ENCODE measurements at places on chromosomes 16 and 17.

- no peak for DNase-seq
These were observed 295.5 kb downstream of the CDH11 start for GRCh38 chr16:64826374-64826773.

- DNase-seq, result no peak
These were observed 27.8 kb downstream of the SGSM2 start for GRCh38 chr17:2365132-2365531.

DNA sequence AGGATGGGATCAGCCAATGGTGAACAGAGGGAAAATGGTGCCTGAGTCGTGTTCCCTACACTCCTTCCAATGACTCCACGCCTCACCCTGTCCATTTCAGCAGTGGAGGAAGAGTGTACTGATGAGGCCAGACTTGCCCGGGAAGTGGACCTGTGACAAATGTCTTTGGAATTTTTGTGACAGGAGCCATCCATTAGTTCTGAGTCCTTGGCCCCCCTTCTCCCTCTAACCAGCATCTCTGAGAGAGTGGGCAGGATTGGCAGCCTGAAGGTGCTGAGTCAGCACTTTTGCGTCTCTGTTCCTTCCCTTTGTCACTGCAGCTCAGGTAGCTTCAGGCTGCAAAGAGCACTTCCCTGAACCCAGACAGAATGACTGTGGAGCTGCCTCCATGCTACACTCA lies 30.8 kb downstream of the BEAN1 start:
- no peak for DNase-seq

DNA sequence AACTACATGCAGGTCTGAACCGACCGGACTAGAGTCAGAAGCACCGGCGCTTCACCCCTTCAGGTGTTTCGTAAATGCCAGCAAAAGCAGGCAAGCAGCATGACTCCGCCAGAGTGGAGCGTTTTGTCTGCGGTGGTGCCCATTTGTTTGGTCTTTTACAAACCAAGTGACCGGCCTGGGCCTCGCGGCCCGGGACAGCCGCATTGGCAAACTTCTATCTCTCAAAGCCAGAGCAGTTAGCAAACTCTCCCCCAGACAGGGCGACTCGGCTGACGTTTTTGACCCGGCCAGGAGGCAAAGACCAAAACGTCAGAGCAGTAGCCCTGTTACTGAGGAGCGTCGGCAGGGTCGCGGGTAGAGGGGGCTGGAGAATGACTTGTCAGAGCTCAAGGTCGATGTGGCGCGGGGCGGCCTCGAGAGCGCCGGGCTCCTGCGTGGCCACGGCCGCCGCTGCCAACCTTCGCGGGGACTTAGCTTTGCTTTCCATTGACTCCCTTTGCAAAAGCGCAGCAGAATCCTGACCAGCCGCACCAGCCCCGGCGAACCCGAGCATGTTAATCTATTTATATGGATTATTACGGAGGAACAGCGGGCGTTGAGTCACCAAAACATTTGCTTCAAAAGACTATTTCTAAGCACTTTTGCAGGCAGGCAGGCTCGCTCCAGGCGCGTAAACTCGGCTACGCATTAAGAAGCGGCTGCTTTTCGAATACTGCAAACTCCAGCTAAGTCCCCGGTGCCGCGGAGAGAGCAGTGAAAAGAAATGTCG lies 763 bp upstream of the SOX9 start:
- peak; percentile 35 for DNase-seq

- DNase-seq, result no peak
These were observed 62.9 kb downstream of the SPECC1 start for GRCh38 chr17:20071824-20072691.

GRCh38 chr17:48228720-48229119 lies 121.2 kb downstream of the SNX11 start:
- DNase-seq, result no peak

DNA sequence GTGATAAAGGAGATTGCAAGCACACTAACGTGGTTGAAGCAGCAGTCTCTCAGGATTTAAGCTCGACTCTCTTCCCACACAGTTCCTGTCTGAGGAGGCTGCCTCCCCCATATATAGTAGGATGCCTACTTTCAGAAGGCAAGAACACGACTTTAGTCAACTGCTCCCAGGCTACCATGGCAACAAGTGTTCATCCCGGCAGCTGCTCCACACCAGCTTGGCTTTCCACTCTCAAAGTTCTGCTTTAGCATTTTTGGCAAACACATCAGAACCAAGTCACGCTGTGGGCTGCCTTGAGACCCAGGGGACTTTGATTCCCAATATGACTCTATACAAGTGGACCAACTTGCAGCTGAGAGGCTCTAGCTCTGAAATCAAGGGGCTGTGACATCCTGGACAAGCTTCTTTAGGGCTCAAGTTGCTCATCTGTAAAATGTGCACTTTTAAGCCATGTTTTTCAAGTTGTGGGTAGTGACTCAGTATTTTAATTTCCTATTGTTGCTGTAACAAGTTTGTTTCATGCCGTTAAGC lies 16.5 kb downstream of the ZP2 start:
- no peak for DNase-seq

GRCh38 chr17:74190807-74191406 lies 12.6 kb upstream of the RPL38 start:
- DNase-seq, result no peak

DNA sequence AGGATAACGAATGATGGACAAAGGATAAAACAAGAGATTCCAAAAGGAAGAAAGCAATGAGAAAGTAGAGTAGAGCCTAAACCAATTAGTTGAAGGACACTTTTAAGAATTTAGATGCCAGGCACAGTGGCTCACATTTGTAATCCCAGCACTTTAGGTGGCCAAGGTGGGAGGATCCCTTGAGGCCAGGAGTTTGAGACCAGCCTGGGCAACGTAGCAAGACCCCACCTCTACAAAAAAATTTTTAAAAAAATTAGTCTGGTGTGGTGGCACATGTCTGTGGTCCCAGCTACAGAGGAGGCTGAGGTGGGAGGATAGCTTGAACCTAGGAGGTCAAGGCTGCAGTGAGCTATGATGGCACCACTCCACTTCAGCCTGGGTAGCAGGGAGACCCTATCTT lies 20.0 kb downstream of the ABCA10 start:
- no peak for DNase-seq

- no peak for DNase-seq
These were observed 67.7 kb upstream of the SDK2 start for GRCh38 chr17:73711916-73712315.

GRCh38 chr16:59404509-59404908 lies 670.4 kb upstream of the GOT2 start:
- DNase-seq, result no peak

DNA sequence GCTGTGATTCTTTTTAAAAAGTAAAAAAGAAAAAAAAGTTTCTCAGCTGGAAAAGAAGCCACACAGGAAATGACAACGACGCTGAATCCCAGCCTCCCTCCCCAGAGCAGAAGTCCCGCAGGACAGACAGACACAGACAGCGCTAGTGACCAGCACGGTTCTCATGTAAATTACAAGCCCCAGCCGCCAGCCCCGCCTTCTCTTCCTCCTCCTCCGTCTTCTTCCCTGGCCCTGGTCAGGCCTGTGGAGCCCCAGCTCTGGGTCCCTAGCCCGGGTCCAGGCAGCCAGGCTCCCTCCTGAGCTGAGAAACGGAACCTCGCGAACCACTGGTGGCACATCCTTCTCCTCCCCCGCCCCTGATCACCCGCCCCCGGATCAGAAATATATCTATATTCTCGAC lies 7.0 kb upstream of the IL17C start:
- DNase-seq, result no peak

DNA sequence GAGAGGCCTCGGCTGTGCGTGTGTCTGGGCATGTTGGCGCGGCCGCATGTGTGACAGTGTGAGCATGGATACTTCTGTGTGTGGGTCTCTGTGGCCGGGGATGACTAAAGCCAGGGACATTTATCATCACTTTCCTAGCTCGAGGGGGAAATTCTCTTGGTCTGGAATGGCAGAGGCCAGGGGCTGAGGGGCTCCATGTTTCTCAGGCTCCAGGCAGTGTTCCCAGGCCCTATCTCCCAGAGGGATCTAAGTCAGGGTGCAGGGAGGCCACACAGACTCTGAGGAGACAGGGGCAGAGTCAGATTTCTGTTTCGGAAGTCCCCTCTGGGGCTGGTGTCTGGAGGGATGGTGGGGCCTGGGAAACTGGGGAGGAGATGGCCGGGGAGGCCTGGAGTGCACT lies 23.7 kb upstream of the SPNS2 start:
- no peak for DNase-seq

- no peak for DNase-seq
These were observed 1695.2 kb downstream of the TP53TG3F start for GRCh38 chr16:35154627-35155026.

- DNase-seq, result peak; percentile 28
These were observed 1.5 kb downstream of the HAPSTR1 start for GRCh38 chr16:9092978-9093344.

- DNase-seq, result no peak
These were observed 29.4 kb downstream of the GINS2 start for GRCh38 chr16:85659336-85659735.

DNA sequence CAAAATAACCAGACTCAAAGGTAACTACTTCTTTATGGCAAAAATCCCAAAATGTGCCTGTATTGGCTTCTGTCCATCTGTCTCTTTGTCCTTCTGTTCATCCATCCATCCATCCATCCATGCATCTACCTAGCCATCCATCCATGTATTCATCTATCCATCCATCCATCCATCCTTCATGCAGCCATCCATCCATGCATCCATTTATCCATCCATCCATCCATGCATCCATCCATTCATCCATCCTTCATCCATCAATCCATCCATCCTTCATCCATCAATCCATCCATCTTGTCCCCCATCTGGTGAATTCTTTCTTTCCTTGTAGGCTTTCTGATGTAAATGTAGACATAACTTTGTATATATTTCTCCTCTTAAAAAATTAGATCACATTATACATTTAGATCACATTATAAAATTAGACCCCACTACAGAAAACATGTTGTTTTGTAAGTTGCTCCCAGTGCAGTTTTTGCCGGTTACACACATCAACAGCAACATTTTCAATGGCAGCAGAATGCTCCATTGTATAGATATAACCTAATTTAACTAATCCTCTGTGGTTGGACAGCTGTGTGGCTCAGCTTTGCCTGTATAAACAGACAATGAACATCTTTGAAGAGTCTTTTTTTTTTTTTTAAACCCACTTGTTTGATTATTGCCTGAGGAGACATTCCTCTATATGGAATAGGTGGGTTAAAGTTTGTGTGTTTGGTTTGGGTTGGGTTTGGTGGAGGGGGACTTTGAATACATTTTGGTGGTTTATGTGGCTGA lies 72.0 kb downstream of the MSI2 start:
- DNase-seq, result no peak

DNA sequence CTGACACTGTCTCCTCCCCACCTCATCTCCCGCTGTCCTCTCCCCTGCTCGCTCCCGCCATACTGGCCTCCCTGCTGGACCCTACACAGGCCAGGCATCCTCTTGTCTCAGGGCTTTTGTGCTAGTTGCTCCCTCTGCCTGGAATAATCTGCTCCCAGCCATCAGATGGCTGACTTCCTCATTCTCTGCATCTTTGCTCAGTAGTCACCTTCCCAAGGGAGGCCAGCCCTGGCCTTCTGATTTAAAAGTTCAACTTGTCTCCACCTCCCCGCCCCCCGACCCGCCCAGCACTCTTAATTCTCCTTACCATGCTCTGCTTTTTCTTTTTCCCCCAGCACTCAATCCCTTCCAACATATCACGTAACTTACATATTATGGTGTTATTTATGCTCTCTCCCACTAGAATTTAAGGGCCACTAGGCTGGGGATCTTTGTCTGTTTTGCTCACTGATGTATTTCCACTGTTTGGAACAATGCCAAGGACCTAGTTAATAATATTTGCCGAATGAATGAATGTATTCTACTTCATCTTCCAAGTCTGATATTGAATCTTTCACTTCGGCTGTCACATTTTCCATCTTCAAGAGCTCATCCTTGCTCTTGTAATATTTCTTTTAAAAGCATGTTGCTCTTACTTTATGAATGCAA lies 178.3 kb downstream of the CDK5R1 start:
- DNase-seq, result no peak

DNA sequence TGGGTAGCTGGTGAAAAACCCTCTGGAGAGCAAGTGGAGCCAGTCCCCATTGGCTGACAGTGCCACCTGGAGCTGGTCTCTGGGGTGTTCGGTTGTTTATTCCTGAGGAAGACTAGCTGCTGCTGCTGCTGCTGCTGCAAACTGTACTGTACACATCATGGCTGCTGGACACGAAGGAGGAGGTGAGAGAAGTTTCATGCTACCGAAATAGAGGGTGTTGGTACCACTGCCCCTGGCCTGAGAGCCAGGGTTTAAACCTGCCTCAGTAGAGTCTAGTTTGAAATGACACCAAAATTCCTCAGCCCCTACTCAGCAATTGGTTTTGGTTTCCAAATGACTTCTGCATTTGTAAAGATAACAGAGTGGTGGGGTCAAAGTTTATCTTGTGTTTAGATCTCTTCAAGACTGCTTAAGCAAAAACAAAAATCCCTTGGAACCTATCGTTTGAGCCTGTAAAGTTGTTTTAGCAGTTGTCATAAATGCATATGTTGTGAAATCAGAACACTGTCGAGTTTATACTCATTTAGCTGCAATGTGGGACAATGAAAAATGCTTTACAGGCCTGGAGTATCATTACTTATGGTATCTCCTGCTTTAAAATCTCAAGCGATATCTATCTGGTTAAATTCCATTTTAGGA lies 40.8 kb downstream of the CYB5B start:
- DNase-seq, result no peak

- DNase-seq, result no peak
These were observed 4.2 kb downstream of the MYH13 start for GRCh38 chr17:10368561-10368960.

DNA sequence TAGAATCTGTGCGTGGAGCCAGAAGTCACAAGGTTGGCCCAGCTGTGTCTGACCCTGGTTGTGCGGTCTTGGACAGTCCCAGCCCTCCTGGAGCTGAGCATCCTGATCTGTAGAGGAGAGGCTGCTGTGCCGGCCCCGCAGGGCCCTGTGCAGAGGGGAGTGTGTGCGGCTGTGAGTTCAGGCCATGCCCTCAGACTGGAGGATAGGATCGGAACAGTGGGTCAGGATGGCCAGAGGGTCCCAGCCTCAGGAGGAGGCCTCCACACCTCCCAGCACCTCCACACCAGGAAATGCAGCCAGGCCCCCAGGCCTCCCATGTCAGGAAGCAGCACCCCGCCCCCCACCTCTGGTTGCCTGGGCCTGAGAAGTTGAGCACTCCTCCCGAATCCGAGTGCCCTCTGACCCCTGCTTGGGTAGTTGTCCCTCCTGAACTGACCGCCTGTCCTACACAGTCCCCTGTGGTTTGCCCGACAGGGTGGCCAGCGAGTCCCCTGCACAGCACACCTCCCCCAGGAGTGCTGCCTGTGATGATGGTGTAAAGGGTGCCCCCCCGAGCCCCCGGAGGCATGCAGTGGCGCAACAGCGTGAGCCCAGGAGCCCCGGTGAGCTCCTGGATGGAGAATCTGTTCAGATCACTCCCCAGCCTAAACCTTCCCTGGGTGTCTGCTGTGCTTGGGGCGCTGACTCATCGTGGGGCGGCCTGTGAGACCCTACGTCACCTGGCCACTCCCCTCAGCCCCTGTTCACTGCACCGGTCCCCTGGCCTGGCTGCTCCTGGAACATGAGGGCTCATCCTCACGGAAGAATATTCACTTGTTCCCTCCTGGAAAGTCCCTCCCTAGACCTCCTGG lies 285.2 kb downstream of the SEC14L1 start:
- DNase-seq, result no peak
